ENCODE measurements at places on chromosomes 4 and X.

- DNase-seq, result no peak
These were observed 57.4 kb downstream of the PTTG2 start for GRCh38 chr4:38017609-38018008.

DNA sequence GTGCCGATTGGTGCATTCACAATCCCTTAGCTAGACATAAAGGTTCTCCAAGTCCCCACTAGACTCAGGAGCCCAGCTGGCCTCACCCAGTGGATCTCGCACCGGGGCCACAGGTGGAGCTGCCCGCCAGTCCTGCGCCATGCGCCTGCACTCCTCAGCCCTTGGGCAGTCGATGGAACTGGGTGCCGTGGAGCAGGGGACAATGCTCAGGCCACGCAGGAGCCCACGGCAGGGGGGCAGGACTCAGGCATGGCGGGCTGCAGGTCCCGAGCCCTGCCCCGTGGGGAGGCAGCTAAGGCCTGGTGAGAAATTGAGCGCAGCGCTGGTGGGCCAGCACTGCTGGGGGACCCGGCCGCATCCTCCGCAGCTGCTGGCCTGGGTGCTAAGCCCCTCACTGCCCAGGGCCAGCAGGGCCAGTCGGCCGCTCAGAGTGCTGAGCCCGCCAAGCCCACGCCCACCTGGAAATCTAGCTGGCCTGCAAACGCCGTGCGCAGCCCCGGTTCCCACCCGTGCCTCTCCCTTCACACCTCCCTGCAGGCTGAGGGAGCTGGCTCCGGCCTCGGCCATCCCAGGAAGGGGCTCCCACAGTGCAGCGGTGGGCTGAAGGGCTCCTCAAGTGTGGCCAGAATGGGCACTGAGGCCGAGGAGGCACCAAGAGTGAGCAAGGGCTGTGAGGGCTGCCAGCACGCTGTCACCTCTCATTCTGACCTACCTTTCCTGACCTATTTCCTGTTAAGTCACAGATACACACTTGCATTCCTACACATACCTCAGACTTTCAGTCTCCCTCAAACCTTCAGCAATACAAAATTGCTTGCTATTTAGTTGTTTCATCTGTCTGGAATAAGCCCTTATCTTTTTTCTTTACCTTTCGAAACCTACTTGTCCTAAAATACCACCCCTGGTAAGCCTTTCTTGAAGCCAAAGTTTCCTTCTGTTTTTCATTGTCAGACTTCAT, 20.7 kb downstream of the UBE2K start:
- DNase-seq, result no peak

DNA sequence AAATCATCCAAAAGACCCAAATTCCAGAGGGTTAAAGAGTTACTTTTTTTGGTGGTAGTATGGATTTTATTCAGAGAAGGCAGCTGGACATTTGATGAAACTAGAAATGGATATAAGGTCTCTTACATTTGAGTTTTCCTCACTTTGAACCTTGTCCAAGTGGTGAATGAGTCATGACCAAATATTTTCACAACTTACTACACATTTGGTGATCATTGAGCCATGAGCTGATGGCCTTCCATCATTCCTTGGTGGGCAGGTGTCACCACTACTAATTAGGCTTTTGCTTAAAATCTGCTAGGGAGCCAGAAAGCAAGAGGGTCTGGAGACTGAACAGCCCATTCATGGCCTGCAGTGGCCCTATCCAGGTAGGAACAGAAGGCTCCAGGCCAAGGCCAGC, 620.2 kb upstream of the INTU start:
- no peak for DNase-seq

GRCh38 chr4:114277690-114278089, 298.2 kb upstream of the ARSJ start:
- DNase-seq, result no peak

DNA sequence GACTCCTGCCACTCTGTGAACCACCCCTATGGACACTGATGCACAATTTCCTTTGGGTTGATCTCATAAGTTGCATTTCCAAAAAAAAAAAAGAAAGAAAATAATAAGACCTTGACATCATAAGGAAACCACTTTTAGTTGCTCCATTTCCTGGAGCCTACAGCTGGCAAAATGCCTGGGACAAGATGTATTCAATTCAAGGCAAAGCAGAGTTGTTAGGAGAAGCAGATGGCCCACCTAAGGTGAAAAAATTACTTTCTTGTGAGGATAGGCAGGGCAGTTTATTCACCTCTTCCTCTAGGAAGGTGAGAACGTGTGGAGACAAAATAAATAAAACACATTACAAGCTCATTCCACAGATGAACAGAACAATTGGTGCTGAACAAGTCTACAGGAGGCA, 14.1 kb upstream of the SCRG1 start:
- peak; percentile 57 for DNase-seq

- no peak for DNase-seq
These were observed 121.7 kb upstream of the CCDC160 start for GRCh38 chrX:134115270-134115669.

- no peak for DNase-seq
These were observed 23.9 kb upstream of the NWD2 start for GRCh38 chr4:37220685-37221084.

DNA sequence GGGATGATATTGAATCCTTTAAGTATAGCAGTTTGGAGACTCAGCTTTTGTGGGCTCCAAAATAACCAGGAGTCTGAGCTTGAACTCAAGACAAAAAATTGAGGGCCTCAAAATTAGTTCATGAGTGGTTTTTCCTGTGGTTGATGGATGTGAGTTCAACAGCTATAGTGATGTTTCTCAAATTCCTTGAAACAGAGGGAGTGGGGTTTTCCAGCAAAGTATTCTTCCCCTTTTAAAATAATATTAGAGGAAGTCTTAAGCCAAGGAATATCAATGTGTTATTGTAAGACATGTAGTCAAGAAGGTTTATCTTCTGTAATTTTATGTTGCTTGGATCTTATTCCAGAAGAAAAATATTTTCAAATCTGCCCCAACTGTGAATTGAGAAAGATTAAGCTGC, 10.6 kb downstream of the OTC start:
- DNase-seq, result no peak

DNA sequence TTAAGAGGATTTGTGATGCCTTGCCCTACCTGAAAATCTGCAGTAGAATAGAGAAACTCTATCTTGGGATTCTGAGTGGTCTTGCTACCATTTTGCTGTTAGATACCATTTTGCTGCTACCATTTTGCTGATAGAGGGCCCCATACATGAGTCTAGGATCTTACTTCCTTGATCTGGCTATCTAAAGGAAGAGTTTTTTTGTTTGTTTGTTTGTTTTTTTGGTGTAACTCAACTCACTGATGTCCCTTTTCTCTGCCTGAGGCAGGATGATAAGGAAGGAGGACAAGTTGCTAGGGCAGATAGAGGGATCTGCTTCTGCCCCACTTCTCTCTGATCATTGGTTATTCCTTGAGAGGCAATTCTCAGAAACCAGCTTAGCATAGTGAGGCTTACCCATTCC, 31.0 kb downstream of the XK start:
- no peak for DNase-seq

DNA sequence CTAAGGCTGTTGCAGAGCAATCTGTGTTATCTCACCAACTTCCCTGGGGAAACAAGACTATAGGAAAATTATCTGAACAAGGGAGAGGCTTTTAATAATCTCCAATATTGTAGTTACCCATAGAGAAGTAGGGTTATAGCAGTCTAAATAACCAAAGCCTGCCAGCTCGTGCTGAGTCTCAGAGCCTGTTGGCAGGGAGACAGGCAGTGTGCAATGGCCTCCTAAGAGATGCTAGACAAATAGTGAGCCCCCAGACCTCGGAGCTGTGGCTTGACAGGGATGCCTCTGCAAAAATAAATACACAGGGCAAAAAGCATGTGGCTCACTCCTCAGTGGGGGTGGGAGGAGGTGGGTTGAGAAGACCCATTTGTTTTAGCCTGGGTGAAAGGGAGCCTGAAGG, 76.7 kb downstream of the DGKK start:
- no peak for DNase-seq

DNA sequence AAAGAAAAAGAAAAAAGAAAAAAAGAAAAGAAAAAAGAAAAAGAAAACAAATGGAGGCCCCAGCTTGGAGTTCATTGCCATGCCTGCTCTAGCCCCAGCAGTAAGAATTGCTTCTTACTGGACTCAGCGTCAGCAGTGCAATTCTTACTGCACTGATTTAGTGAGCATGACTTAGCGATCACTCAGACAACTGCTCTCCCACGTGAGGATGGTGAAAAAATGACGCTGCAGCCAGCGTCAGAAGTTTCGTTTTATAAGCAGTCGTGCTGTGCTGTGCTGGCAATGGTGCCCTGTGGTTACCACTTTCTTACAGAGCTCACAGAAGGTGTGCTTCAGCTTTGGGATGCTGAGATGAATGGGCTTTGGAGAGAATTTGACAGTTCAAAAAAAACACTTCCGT, 68.3 kb upstream of the DDX3X start:
- DNase-seq, result no peak

- no peak for DNase-seq
These were observed 589.5 kb upstream of the LCORL start for GRCh38 chr4:18611026-18611425.

DNA sequence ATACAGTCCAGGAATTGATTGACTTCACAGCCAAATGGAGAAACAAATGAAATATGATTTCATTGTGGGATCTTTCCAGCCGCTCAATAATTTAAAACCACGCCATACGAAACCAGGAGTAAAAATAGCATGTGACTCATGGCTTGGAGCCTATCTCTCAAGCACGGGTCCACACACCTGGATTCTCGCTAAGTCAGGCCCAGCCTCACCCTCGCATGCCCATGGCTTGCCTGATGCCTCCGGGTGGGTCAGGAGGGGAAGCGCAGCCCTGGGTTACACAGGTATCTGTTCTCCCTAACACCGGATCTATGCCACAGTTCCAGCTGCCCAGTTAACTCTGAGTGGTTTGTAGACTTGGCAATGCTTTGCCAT, 5.6 kb upstream of the ABLIM2 start:
- DNase-seq, result no peak

GRCh38 chr4:56804551-56804950, 16.9 kb downstream of the SPINK2 start:
- no peak for DNase-seq

DNA sequence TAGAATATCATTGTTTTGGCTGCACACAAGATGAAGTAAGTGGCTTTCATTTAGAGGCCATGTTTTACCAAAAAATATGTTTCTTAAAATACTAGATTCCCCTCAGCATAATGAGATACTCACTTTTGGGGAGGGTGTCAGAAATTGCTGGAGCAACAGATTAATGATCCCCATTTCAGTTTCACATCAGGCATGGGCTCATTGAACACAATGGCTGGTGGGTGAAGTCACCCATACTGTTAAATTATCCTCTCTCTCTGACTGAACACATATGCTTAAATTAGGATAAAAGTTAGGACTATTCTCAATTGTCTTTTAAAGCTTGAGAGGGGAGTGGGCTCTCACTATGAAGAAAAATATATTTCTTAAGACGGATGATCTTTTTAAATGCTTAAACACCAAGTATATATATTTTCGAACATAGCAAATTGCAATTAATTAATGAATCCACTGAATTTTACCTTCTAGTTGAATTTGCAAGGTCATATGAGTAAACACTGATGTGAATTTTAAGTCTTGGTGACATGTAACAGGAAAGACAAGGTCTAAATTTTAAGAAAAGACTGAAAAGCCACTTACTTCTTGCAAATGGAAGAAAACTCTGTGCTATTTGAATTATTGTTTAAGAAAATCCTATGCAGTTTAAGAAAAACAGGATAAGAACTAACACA, 2.5 kb downstream of the GPM6A start:
- no peak for DNase-seq

DNA sequence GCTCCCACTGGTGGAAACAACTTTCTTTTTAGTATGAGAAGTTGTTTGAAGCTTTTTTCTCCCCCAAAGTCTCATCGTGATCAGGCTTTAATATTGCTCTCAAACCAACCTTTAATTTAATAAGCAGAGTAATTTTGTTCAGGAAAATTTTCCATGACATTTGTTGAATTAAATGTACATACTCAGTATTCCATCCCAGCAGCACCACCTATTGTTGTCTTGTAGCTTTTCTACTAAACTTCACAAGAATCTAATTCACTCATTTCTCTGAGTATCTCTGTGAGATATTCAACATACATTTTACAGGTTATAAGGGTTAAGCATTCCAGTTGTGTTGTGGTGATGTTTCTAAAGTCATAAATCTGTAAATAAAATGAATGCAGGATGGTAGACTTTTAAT, 218.3 kb upstream of the HAND2 start:
- DNase-seq, result no peak

GRCh38 chr4:139329665-139330200, 27.5 kb upstream of the NDUFC1 start:
- DNase-seq, result no peak

DNA sequence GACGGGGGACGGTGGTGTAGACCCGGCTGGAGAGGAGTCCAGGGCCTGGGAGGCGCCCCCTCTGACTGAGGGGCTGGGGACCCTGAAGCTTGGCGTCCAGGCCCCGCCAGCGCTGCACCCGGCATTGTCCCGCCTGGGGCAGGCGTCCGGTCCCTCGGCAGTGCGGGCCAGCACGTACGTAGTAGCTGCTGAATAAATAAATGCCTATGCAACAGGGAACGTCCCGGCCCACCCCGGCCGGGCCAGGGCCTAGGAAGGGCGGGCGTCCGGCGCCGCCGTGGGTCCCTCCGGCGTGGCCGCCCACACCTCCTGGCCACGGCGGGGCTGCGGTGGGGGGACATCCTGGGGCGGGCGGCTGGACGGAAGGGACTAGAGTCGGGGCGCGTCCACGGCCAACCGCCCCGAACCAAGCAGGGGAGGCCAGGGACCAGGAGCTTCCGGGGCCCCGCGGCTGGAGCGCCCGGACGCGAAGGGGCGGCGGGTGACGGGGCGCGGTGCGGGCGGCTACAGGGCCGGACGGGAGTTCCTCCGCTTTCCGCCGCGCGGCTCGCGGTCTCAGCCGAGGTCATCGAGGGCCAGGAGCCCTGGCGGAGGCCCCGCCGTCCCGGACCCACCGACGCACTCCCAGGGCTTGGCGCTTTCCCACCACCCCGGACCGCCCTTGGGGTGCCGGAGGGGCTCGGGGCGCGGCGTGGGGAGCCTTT, 886 bp upstream of the WWC2 start:
- no peak for DNase-seq

DNA sequence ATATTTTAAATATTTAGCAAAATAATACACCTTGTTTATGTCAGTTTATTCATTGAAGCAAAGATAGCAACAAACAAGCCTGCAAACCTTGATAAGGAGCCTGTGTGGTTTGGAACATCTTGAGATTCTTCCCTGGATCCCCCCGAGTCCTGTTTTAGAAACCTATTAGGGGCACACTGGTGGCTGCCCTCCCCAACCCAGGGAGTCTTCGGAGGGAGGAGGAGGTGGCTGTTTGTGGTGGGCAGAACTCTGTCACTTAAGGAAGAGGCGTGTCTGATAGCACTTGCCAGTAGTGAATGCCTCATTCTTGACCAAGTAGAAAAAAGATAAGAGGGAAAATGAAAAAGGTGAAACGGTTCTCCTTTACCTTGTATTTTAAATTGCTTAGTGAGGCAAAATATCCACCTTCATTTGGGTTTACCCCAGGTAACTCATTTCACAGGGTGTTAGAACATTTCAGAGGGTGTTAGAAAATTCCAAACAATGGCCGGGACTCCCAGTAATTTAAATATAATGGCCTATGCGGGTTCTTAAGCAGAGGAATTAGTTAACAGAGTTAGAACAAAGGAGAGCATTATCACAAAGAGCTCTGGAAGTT, 10.4 kb downstream of the KIT start:
- DNase-seq, result no peak
